ENCODE measurements at places on chromosomes 2 and 18. TPM values are rescaled to one million over a fixed set of nuclear protein-coding genes. Genes with fewer than 3 reads are reported as not detected.

The VSNL1 gene
- total RNA-seq = not detected

The LYPD6B gene
- total RNA-seq = not detected

The ALPG gene
- total RNA-seq = not detected

The NT5C1B gene
- total RNA-seq = not detected
